NCI-H524 treated with DMSO at 0.1 percent for 48 hours (cell line): ENCODE measurements at places on chromosomes 5 and 9.

GRCh38 chr9:133811471-133811870 lies 73.3 kb upstream of the SARDH start:
- no peak for DNase-seq

- DNase-seq, result no peak
Measured at GRCh38 chr9:126376311-126377175, 49.9 kb downstream of the MVB12B start.

DNA sequence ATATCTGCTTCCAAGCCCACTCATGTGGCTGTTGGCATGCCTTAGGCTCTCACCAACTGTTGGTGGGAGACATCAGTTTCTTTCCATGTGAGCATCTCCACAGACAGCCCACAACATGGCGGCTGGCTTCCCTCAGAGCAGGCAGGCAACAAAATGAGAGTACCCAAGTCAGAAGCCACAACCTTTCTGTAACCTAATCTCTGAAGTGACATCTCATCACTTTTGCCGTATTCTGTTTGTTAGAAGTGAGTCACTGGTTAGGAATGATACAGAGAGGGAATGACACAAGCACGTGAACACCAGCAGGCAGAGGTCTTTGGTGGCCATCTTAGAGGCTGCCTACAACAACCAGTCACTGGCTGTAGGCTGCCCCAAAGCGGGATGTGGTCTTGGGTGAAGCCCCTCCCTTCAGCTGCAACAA lies 88.6 kb upstream of the RASGRF2 start:
- no peak for DNase-seq

- DNase-seq, result no peak
Measured at GRCh38 chr5:96260009-96260408, 173.0 kb downstream of the PCSK1 start.

GRCh38 chr9:122767817-122768216 lies 20.9 kb upstream of the OR5C1 start:
- DNase-seq, result no peak

DNA sequence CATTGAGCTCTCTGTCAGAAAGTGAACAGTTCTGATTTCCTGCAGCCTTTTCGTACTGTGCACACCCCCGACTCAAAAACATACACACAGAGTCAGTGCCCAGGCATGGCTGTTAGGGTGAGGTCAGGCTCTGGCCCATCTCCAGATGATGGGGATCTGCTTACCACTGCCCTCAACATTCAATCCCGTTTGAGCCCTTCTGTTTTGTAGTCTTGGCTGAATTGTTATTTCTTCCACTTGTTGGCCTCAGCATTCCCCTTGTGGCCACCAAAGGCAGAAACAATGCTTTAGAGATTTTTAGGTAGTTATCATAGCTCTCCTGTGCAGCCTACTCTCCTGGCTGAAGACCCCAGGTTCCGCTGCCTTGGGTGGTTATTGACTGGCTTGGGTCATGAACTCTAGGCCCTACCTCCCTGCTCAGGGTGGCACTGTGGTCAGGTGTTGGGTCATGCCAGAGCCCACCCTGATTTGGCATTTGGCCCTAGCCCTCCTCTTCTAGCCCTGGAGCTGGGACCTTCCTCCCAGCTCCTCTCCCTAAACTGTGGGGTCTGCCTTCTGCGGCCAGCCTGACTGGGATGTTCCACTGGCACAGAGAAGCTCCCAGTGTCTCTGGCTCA lies 7.8 kb upstream of the MYOZ3 start:
- no peak for DNase-seq

GRCh38 chr5:128711216-128711615 lies 173.2 kb upstream of the FBN2 start:
- no peak for DNase-seq

DNA sequence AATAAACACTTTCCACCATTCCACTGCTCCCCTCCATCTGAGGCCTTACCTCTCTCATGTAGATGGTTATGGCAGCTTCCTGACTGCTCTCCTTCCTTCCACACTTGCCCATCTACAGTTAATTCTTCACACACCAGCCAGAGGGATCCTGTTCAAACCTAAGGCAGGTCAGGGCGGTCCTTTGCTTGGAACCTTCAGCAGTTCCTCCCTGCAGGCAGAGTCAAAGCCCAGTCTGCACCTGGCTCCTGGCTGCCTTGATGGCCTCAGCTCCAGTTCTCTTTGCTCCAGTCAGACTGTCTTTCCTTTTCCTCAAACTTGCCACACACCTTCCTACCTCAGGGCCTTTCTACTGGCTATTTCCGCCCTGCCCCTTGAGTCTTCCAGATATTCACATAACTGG lies 30.2 kb upstream of the NR3C1 start:
- no peak for DNase-seq

DNA sequence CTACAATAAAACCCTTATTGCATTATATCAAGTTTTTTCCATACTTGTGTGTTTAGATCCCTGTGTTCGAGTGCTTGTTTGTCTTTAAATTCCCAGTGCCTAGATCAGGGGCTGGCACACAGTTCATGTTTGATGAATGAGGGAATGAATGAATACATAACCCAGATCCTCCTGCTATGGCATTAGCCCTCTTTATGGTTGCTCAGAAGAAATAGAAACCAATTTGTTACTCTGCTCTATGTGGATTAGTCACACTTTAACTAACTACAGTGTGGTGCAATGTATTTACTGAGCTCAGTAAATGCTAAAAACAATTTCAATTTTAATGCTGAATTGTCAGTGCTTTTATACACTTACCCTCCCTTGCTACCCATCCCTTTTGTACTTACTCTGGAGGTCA lies 16.4 kb upstream of the GALNT10 start:
- no peak for DNase-seq

DNA sequence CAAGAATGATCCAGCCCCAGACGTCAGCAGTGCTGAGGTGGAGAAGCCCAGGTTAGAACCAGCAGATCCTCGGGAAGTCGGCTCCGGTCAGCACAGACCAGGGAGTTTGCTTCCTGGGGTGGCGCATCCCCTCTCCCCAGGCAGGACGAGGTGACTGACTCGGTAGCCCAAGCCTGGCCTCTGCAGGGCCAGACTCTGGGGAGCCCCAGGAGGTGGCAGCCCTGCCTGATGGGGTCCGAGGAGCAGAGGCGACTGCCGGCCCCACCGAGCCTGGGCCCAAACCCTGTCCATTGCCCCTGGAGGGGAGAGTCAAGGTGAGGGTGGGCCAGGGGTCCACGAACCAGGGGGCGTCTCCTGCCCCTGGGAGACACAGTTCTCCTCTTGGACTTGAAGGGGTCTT lies 52.9 kb upstream of the SARDH start:
- DNase-seq, result no peak

DNA sequence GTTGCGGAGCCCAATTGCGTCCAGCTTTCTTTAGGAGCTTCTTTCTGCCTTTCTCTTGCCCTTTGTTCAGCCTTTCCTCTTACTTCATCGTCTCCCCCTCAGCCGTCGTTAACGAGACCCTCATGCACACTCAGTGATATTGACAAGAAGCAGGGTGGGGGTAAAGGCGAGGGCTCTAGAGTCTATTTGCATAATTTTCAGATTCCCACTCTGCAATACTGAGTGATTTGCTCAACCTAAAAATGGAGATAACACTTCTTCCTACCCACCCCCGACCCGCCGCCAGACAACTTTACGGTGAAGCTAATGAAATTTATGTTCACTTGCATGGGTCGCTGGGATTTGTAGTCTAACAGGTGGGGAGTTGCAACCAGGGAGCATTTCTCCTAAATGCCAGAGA lies 1.3 kb upstream of the TBC1D2 start:
- DNase-seq, result no peak

DNA sequence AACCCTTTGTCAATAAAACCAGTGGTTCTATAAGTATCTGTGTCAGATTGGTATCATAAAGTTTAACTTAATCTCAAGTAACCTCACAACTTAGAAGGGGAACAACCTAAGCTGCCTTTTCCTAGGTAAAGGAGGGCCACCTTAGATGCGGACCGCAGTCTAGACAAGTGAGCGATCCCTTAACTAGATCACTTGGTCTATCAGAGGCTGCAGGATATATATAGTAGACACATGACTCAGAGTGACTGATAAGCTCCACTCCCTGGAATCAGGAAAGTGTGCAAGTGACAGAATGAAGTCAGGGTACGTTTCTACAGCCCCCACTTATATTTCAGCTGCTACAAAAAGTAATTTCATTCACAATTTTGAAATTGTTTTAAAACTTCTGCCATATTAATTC lies 7.4 kb downstream of the REEP5 start:
- DNase-seq, result no peak

GRCh38 chr5:343461-344401 lies 22.2 kb downstream of the AHRR start:
- DNase-seq, result no peak

DNA sequence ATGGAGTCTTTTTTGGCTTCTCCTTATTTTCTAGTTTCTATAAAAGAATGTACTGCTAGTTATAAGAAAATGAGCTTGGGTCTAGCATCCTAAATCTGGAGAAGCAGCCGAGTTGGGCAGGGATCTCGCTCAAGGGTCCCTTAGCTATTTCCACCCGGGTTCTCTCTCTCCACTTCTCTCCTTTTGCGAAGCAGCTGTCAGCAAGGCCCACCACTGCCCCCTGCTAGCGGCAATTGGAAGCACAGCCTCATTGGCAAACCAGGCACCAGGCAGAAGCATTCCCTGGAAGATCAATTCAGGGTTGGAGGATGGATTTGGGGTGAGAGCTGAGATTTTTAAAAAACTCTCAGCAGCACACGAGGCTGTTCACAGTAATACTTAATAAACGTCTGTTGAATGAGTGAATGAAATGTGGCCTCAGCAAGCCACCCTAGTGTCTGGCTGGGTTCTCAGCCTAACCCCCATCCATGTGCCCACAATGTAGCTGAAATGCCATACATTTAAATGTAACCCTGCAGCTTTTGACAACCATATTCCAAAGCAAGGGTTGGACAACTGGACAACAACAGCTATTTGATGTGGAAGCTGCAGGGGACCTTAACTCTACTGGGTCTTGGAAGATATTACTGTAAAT lies 34.6 kb upstream of the TNIP1 start:
- DNase-seq, result no peak

DNA sequence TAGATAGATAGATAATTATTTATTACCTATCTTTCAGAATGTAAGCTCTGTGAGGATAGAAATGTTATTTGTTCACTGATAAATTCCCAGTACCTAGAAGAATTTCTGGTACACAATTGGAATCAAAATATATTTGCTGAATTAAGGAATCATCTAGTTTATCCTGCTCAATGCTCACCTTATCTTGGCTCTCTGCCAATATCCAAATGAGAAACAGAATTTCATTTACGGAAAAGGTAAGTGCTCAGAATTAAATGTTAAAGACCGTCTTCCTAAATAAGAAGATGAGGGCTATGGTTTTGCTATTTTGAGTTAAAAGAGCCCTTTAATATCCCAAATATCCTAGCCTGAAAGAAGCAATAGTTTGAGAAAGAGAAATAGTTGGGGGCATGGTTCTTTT lies 232.1 kb upstream of the PDE4D start:
- DNase-seq, result no peak

DNA sequence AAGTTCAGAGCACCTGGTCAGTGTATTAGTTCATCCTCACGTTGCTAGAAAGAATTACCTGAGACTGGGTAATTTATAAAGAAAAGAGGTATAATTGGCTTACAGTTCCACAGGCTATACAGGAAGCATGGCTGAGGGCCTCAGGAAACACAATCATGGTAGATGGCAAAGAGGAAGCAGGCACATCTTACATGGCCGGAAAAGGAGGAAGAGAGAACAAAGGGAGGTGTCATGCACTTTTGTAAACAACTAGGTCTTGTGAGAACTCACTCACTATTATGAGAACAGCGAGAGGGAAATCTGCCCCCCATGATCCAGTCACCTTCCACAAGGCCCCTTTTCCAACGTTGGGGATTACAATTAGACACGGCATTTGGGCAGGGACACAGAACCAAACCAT lies 28.8 kb upstream of the CAVIN4 start:
- no peak for DNase-seq

- DNase-seq, result no peak
Measured at GRCh38 chr9:120937596-120937995, 11.0 kb upstream of the TRAF1 start.

- DNase-seq, result no peak
Measured at GRCh38 chr9:110738982-110739381, 70.4 kb downstream of the MUSK start.

DNA sequence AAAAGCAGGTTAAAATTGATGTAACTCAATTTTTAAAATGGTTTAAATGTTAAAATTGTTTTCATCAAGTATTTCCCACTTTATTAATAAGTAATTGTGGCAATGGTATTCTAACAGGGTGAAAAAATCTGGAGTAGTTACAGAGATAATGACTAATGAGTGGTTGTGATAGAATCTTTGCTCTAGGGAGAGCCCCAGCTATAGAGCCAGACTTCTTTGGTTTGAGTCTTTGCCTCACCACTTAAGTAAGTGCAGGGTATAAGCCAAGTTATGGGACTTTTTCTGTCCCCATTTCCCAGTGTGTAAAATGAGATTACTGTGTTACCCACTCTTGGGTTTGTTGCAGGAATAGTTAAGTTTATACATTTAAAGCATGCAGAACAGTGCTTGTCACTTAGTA lies 158.1 kb downstream of the FER start:
- no peak for DNase-seq

GRCh38 chr9:112905084-112905483 lies 14.4 kb upstream of the SLC46A2 start:
- no peak for DNase-seq

GRCh38 chr5:38316544-38317224 lies 58.3 kb downstream of the EGFLAM start:
- DNase-seq, result peak; percentile 87

GRCh38 chr5:131389096-131389868 lies 125.4 kb downstream of the CDC42SE2 start:
- no peak for DNase-seq

- no peak for DNase-seq
Measured at GRCh38 chr5:129807162-129807814, 59.4 kb downstream of the MINAR2 start.

DNA sequence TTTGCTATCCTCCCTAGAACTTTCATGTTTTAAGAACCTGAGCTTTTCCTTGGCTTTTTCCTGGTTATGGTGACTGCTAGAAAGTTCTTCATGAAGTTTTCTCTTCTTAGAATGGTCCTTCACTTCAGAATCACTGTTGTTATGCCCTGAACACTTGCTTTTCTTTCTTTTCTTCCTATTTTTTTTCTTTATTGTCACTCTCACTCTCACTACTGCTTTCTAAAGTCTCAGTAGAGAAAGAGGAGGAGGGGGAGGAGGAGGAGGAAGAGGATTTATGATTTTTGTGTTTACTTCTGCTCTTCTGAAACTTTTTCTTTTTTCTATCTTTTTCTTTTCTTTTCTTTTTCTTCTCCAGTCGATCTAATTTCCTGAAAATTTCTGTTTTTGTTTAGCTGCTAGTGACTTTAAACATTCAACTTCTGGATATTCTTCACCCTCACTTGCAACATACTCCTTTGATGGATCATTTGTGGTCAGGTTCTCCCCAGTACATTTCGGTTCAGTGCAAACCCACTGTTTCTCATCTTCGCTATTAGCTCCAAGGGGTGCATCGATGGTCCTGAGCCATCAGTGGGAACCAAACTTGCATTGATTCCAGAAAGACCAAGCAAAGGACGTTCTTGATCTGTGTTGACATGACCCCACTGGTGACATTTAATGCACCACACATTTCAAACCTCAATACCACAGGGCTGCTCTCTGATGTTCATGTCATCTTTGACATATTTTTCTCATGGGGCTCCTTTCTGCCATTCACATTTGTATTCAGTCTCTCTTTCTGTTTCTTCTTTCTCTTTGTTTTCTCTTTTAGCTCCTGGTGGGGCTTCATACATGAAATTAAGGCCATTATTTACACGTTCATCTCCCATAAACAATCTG lies 81.6 kb upstream of the HAND1 start:
- DNase-seq, result no peak

GRCh38 chr5:170161069-170161468 lies 55.4 kb downstream of the FOXI1 start:
- no peak for DNase-seq

- no peak for DNase-seq
Measured at GRCh38 chr5:94288937-94289336, 329.5 kb downstream of the KIAA0825 start.
